SJSA1 (cell line): ENCODE measurements at places on chromosomes 11 and 22.

- DNase-seq: no peak
Observed at GRCh38 chr11:128691802-128692752, 1.8 kb upstream of the FLI1 start.

DNA sequence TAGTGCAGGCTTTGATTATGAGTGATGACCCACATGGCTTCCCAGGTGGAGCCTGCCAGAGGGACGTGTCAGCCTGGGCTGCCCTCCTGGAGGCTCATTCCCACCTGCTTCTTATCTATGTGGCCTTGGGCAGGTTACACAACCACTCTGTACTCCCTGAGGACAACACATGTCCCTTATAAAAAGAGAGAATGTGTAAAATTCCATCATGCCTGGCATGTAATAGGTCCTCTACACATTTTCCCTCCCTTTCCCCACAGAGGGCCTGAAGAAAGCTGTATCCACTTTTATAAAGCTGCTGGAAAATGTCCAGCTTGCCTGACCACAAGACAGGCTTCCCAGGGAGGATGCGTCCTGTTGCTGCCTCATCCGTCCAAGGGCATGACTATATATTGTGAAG is 55.0 kb upstream of the VSTM5 start:
- DNase-seq: no peak

DNA sequence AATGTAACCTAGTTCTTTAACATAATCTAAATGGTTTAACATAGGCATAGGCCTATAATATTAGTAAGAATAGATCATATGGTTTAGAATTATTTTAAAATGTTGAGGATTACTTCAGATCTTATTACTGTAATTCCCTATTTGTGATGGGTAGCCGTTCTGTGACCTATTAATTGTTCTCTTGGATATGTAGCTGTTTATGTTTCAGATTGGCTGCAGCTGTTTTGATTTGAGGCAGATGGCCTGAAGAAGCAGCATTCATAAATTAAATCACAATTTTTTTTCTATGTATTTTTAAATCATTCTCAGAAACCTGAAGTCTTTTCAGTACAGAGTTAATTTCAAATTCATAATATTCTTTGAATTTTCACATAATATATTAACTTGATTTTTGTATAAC is 104.5 kb downstream of the PDE3B start:
- DNase-seq: no peak

GRCh38 chr22:23715806-23716375 is 25.1 kb downstream of the RGL4 start:
- no peak for DNase-seq

DNA sequence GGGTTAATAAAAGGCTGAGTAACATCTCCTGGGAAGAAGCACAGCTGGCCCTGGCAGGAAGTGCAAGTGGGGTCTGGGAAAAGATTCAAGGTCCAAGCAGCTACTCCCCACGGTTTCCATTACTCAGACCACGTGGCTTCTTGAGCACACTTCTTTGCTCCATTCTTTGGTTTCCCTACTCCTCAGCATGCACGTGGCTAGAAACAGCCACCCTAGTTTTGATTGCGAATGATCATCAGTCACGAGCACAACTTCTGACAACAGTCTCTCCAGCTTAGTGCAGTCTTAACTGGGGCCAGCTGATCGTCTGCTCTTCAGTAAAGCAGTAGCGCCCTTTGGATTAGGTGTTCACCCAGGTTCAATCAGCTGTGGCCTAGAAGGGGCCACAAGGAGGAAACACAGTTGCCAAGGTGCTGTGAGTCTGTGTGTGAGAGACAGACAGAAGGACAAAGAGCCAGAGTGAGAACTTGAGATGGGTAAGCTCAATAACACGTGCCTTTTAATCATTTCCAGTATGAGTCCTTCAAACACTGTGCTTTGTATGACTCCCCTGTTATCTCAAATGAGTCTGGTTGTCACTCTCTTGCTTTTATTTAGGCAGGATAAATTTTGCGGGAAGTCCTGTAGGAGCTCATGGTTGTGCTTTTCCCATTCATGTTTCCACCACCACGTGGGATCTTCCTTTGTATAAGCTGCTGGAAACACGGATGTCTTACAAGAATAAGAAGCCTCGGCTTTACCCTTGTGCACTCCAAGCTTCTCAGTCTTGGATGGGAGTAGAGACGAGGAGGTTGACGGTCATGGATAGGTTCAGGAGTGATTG is 901 bp upstream of the PARVA start:
- DNase-seq: peak; percentile 13

DNA sequence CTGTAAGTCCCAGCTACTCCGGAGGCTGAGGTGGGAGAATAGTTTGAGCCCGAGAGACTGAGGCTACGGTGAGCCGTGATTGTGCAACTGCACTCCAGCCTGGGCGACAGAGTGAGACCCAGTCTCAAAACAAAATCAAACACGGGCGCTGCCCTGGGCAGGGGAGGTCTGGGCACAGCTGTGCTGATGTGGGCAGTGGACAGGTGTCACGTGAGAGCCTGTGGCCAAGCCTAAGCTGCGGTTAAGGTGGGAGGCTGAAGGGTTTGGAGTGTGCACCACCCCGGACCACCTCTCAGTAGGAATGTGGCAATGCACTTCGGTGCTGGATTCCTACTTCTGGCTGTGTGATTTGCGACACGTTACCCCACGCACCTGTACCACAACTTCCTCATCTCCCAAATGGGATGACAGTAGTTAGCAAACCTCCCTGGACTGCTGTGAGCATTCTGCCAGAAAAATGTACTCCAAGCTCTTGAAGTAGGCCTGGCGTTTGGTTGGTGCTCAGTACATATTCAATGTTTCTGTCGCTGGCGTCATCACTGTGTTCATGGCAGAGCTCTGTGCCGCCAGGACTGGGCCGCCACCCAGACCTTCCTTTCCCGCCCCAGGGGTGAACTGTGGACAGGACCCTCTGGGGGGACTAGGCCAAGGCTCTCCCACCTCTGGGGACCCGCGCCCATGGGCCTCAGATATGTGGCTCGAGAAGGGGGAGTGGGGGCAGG is 807 bp upstream of the ZNF74 start:
- DNase-seq: no peak
